ENCODE measurements at places on chromosomes 3 and 15.

DNA sequence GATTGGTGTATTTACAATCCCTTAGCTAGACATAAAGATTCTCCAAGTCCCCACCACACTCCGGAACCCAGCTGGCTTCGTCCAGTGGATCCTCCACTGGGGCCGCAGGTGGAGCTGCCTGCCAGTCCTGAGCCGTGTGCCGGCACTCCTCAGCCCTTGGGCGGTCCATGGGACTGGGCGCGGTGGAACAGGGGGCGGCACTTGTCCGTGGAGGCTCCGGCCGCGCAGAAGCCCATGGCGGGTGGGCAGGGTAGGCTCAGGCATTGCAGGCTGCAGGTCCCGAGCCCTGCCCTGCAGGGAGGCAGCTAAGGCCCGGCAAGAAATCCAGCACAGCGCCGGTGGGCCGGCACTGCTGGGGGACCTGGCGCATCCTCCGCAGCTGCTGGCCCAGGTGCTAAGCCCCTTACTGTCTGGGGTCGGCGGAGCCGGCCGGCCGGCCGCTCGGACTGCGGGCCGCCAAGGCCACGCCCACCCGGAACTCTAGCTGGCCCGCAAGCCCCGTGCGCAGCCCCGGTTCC, 3.5 kb upstream of the RNU5B-1 start:
- DNase-seq: peak; percentile 76

DNA sequence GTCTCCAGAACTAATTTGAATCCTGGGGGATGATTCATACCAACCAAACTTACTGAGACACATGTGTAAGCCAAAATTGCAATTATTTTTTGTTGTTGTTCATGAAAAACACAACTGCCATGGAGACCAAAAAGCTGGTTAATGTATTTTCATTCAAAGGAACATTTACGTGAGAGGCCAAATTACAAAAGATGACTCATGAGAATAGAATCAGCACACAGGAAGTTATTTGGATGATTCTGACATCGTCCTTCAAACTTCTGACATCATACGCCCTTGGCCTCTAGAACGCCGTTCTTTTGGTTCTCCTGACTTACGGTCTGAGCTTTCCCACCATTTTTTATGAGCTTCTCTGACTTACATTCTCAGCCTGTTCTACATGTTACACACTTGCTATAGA, 3.0 kb upstream of the ZNF280D start:
- no peak for DNase-seq

DNA sequence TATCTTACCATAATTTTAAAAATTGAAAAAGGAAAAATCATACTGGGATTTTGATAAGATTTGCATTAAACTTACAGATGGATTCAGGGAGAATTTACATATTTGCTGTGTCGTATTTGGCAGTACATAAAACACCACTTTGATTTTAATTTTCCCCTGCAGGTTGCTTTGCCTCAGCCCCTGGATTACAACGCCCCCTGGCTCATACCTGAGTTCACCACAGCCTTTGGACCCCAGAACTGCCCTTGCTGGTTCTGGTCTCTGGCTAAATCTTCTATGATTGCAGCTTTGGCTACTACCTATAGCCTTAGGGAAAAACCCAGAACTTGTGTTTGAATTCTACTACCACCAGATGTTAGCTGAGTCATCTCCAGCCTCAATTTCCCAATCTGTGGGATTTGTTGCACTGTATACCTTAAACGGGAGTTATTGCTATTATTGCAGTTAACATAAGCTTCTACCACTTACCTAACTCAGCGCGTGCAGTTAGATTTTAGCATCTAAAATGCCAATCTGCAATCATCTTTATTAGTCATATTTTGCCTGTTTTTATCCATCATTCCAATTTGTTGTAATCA, 315.7 kb upstream of the GADL1 start:
- DNase-seq: no peak

GRCh38 chr3:170910542-170910941, 2.1 kb upstream of the EIF5A2 start:
- DNase-seq: no peak

DNA sequence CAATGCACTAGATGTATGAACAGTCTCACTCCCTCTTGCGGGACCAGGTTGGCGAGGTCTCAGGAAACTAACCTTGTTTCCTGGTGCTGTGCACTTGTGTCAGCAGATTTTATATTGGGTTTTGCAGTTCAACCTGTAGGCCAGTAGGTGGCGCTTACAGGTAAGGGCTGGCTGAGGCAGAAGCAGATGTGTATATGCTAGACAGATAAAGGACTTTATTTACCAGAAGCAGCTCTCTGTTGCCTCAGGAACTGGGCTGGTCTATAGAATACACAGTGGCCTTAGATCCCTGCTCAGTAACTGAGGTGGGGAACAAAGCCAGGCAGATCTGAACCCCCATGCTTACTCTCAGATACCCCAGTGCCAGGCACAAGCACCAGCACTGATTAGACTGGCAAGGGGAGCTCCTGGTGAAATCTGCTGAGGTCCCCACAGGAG, 296.8 kb downstream of the DOCK3 start:
- peak; percentile 41 for DNase-seq

GRCh38 chr15:46177219-46177618, 542.4 kb downstream of the SQOR start:
- DNase-seq: no peak

DNA sequence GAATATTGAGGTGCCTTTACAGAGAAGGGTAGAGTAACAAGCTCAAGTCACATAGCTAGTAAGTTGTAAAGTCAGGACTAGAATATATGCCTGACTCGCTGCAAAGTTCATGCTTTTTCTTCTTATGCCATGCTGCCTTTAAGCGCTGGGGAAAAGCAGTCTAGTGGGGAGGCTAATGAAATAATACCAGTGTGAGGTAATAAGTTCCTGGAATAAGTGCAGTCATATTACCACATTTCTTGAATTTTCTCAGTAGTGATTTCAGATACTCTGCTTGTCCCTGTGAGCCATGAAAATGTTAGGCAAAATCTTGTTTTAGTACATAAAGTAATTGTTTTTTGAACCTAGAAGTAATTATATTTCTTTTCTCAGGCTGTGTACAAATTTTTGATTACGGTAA, 71.8 kb downstream of the SYN2 start:
- DNase-seq: no peak

GRCh38 chr15:51697163-51697562, 15.9 kb downstream of the SCG3 start:
- DNase-seq: no peak

DNA sequence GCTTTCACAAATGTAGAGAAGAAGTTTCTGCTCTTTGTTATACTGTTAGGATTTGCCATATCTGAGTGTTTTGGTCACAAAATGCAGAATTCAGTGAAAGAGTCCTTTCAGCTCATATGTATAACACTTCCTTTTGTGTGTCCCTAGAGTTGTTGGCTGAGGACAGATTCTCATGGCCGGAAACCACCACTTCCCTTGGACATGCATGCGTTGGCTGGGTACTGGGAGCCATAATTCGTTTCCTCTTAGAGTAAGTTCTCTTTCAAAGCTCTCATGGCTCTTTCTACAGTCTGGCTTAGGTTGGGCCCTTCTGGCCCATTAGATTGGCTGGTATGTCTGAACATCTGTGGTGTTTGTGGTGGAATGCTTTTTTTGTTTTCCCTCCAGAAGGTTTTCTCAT, 298.5 kb downstream of the DIPK2A start:
- DNase-seq: no peak

- DNase-seq: no peak
Observed at GRCh38 chr15:67023517-67024313, 41.7 kb upstream of the SMAD3 start.

Measured in H7 (cell line).